ENCODE measurements at places on chromosomes 2 and 18. TPM values are rescaled to one million over a fixed set of nuclear protein-coding genes. Genes with fewer than 3 reads are reported as not detected.

The THADA gene
- 12.7 TPM for total RNA-seq

DNA sequence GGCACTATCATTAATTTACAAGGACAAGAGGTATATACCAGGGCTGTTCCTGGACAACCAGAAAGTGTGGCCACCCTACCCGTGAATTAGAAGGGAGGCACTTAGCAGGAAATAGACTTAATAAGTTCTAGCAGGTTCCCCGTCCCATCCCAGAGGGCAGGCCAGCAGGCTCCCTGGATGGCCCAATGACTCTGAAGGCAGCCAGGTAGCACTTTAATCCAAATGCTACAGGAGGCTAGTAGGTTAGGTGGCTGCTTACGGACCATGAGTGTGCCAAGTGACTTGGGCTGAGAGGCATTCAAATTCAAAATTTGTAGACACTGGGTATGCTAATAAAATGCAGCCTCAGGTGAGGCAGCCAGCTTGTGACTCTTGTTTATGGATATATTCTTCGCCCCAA, 123.9 kb downstream of the UXS1 start:
- DNase-seq, result no peak

The GCG gene
- total RNA-seq, result not detected

DNA sequence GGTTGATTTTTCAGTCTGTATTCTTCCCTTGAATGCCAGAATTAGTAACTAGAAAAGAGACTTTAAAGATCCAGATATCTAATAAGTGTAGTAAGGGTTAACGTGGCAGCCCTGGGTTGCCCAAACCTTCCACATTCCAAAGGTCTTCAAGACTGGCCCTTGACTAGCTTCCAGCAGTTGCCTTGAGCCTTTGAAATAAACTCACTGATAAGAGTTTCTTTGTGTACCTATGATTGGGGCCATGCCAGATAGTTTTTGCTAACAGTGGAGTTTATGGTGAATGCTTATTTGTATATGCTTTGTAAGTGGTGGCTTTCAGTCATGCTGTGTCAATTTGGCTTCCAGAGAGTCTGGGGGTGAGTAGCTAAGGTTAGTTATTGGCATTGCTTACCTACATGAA, 722.3 kb downstream of the RNF144A start:
- DNase-seq, result no peak

GRCh38 chr2:203787979-203788378, 79.6 kb upstream of the CTLA4 start:
- DNase-seq, result no peak

The DNAJC5G gene
- not detected for total RNA-seq

The LRRTM1 gene
- not detected for total RNA-seq

- no peak for DNase-seq
Measured at GRCh38 chr18:33812186-33812585, 234.2 kb downstream of the ASXL3 start.

- no peak for DNase-seq
Measured at GRCh38 chr2:8551622-8552074, 130.2 kb upstream of the ID2 start.

- no peak for DNase-seq
Measured at GRCh38 chr2:241767464-241768250, 9.0 kb upstream of the GAL3ST2 start.

GRCh38 chr18:63992751-63993150, 22.9 kb downstream of the SERPINB8 start:
- DNase-seq, result no peak

- no peak for DNase-seq
Measured at GRCh38 chr2:217611056-217611455, 391.7 kb downstream of the TNS1 start.

The UPP2 gene
- total RNA-seq, result not detected

GRCh38 chr2:151947813-151948165, 119.6 kb upstream of the ARL5A start:
- peak; percentile 56 for DNase-seq

GRCh38 chr18:48792611-48793380, 158.0 kb downstream of the SMAD7 start:
- DNase-seq, result no peak

- DNase-seq, result peak; percentile 21
Measured at GRCh38 chr2:105518897-105519296, 120.0 kb upstream of the FHL2 start.

DNA sequence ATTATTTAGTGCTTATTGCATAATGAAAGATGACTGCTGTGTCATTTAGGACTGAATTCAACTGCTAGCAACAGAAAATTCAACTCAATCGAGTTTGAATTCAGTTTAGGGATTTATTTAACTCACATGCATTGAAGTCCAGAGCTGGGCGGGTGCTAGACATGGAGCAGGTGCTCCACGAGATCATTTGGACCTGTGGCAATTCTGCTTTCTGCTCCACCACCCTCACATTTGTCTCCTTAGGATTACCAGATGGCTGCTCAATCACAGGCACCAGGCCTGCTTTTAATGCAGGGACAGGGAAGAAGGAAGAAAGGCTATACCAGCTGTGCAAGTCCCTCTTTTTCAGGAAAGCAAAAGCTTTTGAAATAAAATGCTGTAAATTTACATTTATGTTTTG, 572.9 kb upstream of the SLC8A1 start:
- no peak for DNase-seq

GRCh38 chr18:79062806-79063205, 6.4 kb upstream of the ATP9B start:
- DNase-seq, result peak; percentile 21

- DNase-seq, result peak; percentile 77
Measured at GRCh38 chr2:219522111-219523030, 8.1 kb downstream of the ASIC4 start.

DNA sequence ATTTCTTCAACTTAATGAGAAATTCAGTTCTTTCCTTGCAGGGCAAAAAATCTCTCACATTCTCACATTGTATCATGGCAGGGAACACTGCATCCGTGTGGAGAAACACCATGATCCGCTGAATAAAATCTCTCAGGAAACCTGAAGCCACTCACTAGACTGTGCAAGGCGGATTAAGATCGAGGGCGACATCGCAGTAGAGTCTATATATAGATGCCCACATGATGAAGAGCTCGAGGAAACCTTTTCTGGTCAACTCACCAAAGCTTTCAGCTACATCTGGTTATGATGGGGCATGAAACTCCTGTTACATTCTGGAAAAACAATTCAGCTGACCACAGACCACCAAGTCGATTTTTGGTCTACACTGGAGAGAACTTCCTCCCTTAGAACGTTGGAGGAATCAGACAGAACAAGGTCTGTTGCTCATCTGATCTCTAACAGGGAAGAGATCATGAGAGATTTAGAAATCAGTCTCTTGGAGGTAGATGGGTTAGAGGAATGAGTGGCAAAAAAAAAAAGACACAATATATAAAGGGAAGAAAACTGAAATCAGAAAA, 162.9 kb upstream of the ZNF516 start:
- no peak for DNase-seq

- DNase-seq, result no peak
Measured at GRCh38 chr2:45904946-45905631, 253.6 kb downstream of the PRKCE start.

GRCh38 chr2:100643467-100643866, 80.7 kb downstream of the PDCL3 start:
- no peak for DNase-seq

DNA sequence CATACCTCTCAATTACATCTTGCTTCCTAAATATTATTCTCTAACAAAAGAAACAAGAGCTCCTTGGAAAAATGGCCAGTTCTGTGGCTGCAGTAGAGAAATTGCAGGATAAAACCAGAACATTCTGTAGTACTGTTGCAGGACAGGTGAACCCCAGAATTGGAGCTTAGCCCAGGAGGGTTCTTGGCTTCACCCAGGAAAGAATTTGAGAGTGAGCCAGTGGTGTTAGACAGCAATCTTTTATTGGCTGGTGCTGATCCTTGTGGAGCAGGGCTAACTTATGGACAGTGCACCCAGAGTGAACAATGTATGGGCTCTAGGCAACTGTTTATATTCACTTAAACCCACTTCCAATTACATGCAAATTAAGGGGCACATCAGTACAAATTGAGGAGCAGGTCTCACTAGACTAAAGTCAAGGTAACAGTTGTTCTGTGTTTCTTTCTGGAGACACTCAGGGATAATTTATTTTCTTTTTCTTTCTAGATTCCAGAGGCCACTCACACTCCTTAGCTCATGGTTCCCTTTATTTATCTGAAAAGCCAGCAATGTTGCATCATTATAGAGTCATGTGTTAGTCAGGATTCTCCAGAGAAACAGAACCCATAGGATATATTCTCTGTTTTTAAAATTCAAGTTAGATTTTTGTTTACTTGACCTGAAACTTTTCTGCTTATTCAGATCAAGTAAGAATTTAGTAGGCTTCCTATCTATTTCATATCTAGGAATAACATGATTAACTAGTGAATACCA, 348.1 kb downstream of the CCDC85A start:
- peak; percentile 76 for DNase-seq

GRCh38 chr2:28567061-28567471, 71.2 kb downstream of the PLB1 start:
- no peak for DNase-seq

DNA sequence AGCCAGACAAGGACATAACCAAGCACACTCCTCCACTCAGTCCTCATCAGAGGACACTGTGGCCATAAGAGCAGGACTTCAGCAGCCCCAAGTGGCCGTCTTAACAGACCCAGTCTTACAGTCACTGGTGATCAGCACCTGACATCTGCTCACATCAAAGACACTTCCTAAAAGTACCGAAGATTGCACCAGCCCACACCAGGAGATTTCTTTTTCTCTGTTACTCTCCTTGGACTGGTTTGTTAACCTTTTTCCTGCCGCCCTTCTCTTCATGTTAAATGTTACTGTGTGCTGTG, 44.1 kb downstream of the MRPS5 start:
- DNase-seq, result peak; percentile 43

The PLEK gene
- total RNA-seq, result 0.25 TPM

The SCN3A gene
- 0.39 TPM for total RNA-seq

GRCh38 chr2:3641841-3642421, 16.1 kb upstream of the ALLC start:
- no peak for DNase-seq

GRCh38 chr2:41483982-41484857, 563.6 kb upstream of the PKDCC start:
- DNase-seq, result no peak

DNA sequence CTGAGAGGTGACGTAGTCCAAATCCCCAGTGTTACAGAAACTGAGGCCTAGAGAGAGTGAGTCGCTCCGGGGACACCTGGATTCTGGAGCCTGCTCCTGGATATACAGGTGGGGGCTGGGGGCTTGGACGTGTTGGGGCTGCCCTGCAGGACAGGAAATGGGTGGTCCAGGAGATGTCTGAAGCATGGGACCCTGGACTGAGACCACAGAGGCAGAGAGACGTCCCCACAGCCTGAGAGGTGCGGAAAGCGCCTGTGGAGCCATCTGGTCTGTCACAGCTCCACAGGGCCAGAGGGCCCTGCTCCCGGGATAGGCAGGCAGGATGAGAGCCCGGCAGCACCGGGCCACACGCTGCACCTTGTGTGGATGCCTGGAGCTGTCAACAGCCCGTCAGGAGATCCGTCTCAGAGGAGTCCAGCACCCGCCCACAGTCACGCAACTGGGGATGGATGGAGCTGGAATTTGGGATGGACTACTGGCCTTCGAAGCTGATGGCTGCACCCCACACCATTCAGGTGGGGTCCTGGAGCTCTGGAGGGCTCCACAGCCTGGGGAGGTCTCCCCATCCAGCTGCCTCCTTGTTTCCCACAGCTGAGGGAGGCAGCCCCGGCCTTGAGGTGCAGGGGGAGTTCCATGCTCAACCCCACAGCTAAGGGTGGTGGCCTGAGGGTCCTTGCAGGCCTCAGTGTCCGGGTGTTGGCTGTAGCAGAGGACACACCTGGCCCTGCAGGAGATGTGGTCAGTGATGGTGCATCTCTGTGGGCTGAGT, 303.0 kb downstream of the NDUFA10 start:
- no peak for DNase-seq

All from M059J (cell line).